Brain microvascular endothelial cell (primary cell): ENCODE measurements at places on chromosomes 11 and 22.
A peak's percentile ranks its signal among the peaks of the same experiment; 100 is the strongest.

DNA sequence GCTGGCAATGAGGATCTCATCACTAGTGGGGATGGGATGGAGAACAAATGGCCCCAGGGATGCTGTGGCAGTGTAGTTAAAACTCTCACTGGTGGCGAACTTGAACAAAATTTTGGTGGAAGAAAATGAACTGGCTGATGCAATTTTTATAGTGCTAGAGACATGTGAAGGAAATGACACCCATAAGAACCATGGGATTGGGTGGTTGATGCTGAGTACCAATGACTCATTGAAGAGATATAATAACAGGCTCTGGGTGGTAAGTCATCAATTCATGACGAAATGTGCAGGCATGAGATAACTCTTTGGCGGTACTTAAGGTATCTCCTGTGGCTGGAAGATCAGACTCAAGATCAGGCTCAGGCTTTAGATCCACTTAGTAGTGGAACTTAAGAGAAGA is 172.9 kb upstream of the DDI1 start:
- peak; percentile 65 for DNase-seq

GRCh38 chr11:23063276-23063675 is 203.0 kb upstream of the CCDC179 start:
- no peak for DNase-seq

DNA sequence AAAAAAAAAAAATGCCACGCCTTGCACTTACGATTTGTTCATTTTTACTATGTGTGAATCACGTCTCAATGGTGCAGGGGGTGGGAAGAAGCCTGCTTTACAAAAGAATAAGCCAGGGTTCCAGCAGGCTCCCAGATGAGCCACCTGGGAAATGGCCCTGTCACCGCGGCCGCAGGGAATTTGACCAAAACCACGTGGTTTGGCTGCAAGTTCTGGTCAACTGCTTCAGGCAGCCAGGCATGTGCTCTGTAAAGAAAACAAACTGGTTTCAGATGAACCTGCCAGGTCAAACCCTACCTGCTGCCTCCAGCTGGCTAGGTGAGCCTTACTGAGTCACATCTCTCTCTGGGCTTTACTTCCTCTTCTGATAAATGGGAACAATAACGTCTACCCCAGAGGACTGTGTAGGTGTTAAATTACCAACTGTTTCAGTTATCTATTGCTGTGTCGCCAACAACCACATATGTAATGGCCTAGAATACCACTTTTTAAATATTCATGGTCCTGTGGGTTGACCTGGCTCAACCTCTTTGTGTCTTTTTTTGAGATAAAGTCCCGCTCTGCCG is 30.5 kb upstream of the GCAT start:
- DNase-seq, result peak; percentile 49

DNA sequence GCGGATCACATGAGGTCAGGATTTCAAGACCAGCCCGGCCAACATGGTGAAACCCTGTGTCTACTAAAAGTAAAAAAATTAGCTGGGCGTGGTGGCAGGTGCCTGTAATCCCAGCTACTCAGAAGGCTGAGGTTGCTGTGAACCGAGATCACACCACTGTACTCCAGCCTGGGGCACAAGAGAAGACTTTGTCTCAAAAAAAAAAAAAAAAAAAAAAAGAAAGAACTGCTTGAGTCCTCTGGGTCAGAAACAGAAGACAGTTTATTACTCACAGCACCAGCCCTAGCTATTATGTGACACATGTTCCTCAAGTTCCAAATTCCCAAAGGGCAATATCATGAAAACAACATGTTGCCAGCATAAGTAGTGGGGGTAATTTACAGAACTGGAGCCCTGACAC is 1014.1 kb upstream of the RAG2 start:
- DNase-seq, result no peak

DNA sequence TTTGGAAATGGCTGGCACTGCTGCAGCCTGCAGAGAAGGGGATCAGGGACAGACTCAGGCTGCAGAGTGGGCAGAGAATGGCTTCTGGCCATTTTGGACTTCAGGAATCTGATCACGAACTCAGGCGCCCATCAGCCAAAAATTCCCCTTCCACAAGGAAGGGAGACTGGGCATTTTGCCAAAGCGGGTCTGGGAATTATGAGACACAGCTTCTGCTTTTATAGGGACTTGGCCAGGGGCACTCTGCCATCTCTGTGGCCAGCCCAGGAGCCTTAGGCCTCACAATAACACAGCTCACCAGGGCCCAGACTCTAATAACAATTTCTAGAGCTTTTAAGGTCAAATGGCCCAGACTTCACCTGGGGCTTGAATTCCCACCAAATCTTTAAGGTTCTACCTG is 74.7 kb downstream of the CHST1 start:
- DNase-seq, result no peak

DNA sequence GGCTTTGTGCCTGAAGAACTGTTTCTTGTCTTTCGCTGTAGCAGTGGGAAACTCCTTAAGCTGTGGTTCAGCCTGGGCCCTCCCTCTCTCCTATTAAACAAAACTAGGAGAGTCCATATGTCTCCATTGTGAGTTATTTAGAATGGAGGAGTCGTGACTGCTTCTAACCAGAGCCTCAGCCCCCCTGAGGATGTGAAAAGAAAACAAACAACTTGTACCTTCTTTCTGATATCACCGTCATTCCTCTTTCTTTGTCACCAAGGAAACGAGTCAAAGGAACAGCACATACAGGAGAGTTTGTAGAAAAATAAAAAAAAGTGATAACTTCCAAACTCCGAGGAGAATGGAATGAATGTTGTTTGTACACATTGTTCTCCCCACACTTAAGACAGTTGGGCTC is 11.6 kb upstream of the EXT2 start:
- peak; percentile 11 for DNase-seq

GRCh38 chr11:102527041-102527440 is 3.5 kb downstream of the MMP7 start:
- DNase-seq, result no peak

DNA sequence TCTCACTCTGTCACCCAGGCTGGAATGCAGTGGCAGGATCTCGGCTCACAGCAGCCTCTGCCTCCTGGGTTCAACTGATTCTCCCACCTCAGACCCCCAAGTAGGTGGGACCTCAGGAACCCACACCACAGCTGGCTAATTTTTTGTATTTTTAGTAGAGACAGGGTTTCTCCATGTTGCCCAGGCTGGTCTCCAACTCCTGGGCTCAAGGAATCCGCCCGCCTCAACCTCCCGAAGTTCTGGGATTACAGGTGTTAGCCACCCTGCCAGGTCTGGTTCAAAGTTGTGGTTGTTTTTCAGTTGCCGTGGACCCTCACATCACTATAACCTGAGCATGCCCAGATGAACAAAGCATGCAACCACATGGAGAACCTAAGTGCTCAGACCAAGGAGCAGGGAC is 13.0 kb upstream of the RAB39A start:
- no peak for DNase-seq

- DNase-seq, result no peak
Measured at GRCh38 chr11:109854731-109855130, 238.5 kb upstream of the ZC3H12C start.

DNA sequence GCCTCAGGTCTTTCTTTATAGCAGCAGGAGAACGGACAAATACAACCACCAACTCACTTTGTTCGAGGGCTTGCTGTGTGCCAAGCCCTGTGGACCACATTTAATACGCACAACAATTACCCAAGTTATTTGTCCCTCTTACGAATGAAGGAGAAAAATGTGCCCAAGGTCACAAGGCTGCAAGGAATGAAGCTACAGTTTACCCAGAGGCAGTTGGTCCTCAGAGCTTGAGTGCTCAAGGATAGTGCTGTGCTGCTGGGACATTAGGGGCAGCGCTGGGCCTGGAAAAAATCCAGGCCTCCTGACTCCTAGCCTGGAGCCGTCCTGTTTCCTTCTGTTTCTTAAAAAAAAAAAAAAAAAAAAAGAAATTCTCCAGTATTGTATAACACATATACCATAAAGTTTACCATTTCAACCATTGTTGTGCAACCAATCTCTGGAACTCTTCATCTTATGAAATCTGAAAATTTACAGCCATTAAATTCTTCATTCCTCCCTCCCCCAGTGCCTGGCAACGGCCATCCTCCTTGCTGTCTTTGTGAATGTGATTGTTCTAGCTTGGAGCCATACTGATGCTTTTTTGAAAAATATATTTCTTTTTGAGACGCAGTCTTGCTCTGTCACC is 1.0 kb upstream of the C11orf86 start:
- no peak for DNase-seq

GRCh38 chr11:32448232-32448631 is 12.9 kb upstream of the WT1 start:
- DNase-seq, result no peak

GRCh38 chr11:12421386-12421785 is 44.0 kb downstream of the PARVA start:
- DNase-seq, result no peak

DNA sequence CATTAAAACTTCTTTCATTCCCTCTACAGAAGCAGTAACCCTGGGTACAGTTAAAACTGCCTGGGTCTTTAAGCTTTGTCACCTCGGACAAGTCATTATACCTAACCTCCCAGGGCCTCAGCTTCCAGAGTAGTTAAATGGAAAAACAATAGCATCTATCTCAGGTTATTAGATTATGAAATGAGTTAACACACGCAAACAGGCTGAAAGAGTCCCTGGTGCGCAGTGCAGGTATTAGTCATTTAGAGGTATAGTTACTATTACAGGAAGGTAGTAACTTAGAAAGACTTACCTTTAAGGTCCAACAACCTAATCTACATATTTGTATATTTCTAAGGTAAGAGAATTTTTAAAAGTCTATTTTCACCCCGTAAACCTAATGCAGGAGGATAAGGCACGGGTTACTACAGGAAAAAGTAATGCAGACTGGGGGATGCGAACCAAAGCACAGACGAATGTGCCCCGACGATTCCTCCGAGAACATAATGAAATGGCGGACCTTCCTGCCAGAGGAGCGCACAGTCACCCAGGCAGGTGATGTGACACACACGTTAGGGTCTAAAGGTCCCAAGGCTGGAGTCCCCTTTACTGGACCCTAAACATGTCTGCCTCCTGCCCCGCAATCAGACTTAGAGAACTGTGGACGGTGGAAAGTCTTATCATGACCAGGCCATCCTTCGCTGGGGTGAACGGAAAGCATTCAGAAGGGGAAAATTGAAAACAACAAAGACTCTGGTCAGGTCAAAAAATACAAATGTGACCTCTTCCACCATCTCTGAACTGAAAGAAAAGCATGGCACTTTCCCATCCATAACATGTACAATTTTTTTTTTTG is 1.3 kb downstream of the NAP1L4 start:
- DNase-seq, result no peak

- peak; percentile 56 for DNase-seq
Measured at GRCh38 chr11:69948256-69949141, 129.3 kb upstream of the FGF3 start.
